ENCODE measurements at places on chromosomes 2 and 18.
A peak's percentile ranks its signal among the peaks of the same experiment; 100 is the strongest.

DNA sequence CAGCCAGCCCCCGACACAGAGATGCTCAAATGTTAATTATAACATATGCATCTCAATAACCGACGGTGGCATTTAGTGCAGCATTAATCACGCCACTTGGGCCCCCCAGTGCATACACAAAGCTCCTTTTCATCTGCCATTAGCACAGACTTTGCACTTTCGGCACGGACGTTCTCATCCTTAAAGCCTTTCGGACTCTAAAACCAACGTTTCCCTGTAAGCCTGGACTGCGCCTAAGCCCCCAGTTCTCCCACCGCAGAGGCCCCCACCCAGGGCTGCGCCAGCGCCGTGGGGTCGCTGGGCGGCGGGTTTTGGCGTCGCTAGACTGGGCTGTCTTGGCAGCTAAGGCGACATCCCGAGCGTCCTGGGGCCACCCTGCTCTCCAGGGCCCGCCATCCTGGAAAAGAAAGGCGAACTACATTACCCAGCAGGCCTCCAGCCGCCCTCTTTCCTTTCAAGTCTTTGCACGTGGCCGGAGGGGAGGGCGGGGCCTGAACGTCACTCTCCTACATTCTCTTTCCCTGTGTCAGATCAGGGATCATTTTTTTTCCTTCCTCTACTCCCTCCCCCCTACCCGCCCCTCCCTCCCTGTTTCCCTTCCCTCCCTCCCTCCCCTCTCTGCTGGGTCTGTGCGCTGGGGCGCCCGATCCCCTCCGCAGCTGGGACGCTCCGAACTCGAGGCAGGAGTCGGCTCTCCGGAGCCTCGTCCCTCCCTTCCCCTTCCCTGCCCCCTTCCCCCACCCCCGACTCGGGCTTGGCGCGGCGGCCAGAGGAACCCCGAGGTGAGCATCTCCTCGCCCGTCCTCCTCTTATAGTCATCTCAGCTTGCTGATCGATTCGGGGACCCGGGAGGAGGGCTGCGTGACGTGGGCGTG, at the start of gene CTIF:
CTIF (plus strand) TSS at position 501 of the 875 bp plus-strand sequence. CDS start 80,535 bp downstream, outside the sequence.
- DNase-seq: peak; percentile 75

GRCh38 chr2:63403820-63404219, 184.5 kb downstream of the WDPCP start:
- DNase-seq: no peak

- no peak for DNase-seq
Observed at GRCh38 chr2:121519153-121519552, 11.5 kb upstream of the RNU4ATAC start.

GRCh38 chr2:101949304-101949703, 42.5 kb upstream of the IL1R2 start:
- no peak for DNase-seq

GRCh38 chr2:18406219-18406618, 154.2 kb downstream of the RDH14 start:
- DNase-seq: no peak

- DNase-seq: peak; percentile 35
Observed at GRCh38 chr2:64730551-64731262, 77.0 kb upstream of the SERTAD2 start.

DNA sequence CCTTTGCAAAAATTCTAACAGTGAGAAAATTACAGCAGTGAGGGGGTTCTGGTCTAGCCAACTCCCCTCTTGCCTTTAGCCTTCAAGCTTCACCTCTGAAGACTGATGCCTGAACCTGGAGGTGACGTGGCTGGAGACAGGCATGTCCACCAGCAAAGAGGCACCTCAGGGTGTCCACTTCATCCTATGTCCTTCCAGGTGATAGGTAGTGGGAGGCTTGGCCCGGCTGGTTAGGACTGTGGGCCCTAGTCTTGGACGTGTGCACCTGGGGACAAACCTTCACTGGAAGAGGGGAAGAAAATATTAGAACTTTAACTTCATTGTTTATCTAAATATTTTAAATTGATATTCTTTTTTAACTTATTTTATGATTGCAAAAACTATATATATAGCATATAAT, 35.5 kb upstream of the EDAR start:
- no peak for DNase-seq

DNA sequence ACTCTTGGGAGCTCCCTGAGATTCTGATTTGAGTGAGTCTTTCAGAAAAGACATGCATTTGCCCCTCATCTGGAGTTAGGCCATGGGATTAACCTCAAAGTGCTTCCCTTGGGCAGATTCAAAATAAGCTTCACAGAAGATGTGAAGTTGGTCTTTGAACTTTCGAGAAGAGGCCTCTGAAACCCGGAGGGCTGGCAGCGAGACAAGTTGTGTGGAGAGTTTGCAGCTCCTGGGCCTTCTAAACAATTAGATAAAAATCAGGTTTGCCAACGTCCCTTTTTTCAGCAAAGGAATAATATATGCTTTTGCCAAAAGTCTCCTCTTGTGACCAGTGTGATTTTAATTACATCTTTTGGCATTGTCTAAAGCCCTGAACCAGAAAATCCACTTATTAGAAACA, 489.7 kb downstream of the SOX11 start:
- DNase-seq: no peak

DNA sequence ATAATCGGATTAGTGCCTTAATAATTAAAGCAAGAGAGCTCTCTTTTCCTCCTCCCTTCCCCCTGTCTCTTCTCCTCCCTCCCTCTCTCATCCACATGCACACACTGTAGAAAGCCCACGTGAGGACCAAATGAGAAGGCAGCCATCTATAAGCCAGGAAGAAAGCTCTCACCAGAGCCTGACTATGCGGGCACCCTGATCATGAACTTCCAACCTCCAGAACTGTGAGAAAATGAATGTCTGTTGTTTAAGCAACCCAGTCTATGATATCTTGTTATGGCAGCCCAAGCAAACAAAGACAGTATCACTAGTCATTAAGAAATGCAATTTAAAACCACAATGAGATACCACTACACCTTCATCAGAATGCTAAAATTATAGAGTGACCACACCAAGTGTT, 220.3 kb downstream of the EN1 start:
- DNase-seq: no peak

DNA sequence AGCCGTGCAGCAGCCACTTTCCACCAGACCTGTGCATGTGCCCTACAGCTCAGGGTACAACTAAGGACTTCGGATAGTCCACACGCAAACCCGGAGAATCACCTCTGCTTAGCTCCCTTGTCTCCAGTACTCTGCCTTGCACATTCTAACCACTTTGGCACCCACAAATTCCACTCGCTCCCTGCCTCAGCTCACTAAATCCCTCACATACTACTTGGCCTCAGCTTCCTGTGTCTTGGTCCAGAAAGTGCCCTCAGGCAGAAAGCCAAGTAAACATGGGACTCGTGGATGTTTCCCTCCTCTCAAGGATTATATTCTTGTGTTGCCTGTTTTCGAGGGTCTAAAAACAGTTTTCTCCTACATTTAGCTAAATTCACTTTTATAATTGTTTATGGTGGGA, 157.8 kb upstream of the DAPL1 start:
- no peak for DNase-seq

DNA sequence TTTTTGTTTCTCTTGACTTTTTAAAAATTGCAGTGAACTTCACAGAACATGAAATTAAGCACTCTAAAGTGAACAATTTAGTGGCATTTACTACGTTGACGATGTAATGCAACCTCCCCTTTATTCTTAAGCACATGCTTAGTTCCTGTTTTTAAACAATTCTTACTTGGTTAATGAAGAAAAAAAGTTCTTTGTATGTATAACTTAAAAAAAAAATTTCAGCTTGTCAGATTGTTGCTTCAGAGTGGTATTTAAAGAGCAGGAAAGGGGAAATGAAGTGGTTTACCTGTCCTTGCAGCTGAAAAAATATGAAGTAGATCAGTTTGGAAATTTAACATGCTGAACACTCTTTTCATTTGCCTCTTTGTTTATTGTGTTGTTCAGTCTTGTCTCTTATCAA, 95.7 kb upstream of the RASGRP3 start:
- DNase-seq: no peak

DNA sequence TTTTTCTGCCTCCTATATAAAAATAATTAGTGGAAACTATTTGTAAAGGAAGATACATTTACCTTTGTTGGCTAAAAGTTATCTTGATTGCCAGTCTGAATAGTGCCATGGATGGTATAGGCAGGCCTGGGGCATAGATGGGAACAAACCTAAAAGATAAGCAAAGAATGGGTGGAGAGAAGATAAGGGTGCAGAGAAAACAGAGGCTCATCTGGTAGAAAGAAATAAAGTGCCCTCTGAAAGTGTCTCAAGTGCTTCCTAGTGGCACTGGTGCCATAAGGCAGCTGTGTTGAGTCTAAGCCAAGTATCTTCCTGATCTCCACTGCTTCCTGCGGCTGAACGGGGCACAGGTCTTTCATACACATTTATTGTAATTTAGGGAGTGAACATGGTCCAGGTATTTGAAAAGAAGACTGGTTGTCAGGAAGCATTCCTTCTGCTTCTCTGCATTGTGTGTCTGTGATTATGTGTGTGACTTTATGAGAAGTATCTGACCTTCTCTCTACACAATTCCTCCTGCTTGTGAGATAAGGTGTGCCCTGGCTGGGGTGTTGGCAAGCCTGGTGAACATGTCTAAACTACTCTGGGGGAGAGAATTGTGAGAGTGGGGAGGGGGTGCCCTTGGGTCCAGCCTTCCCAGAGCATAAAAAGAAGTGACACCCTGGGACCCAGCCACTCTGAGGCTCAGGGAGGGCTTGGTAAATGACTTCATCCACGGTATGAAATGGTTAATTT, 280.5 kb downstream of the CAMKMT start:
- no peak for DNase-seq

DNA sequence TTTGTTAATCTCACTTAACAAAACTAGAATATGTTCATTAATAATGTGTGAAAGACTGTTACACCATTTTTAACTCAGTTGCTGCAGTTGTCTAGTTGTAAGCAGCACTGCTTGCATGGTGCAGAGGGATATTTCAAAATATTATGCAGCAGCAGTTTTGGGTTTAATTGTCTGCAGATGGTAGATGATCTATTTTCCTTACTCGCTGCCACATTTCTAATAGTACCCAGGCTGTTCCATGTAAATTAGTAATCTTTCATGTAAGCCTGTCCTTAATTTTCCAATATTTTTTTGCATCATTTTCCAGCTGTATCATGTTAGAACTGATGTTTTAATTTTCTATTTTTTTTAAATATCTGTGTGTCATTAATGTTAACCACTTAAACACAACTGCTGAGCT, 488.1 kb upstream of the RAB12 start:
- no peak for DNase-seq
